Stimulated activated CD4-positive, alpha-beta T cell treated with anti-CD3 and anti-CD28 coated beads, Interleukin-1b, Interleukin-23, amount 100 ng/mL, for 24 hours (primary cell): ENCODE measurements at places on chromosomes 7 and 10.

DNA sequence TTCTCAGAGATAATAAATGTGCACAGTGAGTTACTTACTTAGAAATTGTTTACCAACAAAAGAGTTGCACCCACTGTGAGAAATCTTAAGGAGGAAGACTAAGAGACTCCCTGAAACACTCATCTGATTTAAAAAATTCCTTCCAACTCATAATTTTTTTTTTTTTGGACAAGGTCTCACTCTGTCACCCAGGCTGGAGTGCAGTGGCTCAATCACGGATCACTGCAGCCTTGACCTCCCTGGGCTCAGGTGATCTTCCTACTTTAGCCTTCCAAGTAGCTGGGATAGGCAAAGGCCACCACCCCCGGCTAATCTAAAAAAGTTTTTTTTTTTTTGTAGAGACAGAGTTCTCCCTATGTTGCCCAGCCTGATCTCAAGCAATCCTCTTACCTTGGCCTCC, 36.0 kb downstream of the MALSU1 start:
- DNase-seq = no peak

GRCh38 chr10:102633287-102633686, 11.0 kb upstream of the TRIM8 start:
- peak; percentile 28 for DNase-seq

GRCh38 chr7:37945336-37945735, 24.9 kb downstream of the EPDR1 start:
- no peak for DNase-seq

- no peak for DNase-seq
Observed at GRCh38 chr10:18610517-18610916, 40.9 kb downstream of the NSUN6 start.

DNA sequence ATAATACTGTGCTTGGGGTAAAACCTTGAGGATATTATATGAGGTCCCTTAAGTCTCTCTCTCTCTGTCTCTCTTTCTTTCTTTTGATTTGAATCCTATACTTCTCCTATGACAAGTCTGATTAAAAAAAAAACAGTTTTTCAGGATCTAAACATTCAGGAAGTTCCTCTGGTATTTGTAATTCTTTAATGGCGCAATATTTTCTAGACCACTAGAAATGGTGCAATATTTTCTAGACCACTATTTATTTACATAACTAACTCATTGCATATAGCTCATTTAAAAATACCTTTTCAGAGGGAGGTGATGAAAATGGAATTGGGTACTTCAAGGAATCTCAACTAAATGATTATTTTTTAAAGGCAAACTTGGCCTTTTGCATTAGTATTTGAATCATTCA, 1235.3 kb downstream of the GATA3 start:
- no peak for DNase-seq

- DNase-seq = no peak
Observed at GRCh38 chr10:48556065-48556464, 48.8 kb downstream of the ARHGAP22 start.

DNA sequence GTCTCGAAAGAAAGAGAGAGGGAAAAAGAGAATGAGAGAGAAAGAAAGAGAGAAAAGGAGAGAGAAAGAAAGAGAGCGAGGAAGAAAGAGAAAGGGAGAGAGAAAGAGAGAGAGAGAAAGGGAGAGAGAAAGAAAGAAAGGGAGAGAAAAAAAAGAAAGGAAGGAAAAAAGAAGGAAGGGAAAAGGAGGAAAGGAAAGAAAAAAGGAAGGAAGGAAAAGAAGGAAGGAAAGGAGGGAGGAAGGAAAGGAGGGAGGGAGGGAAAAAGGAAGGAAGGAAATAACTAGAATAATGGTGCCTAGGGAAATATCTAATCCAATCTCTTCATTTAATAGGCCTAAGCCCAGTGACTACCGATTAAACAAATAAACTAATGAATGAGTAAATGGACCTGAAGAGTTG, 85.4 kb upstream of the LYZL1 start:
- no peak for DNase-seq

DNA sequence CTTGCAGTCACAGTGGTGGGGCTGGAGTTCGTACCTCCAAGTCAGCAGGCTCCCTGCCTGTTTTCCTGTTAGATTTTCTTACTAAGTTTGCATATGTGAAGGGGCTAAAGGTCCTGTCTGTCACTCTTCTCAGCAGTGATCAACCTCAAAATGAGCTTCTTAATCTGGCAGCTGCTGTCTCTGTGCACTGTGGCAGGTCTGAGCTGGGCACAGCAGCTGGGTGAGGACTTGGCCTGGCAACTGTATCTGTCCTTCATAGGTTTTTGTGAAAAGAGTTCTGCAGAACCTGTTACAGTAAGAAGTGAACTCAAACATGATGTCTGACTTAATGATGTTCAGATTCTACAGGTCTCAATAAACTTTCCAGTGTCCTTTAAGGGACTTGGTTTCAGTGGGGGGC, 31.3 kb upstream of the GJD4 start:
- DNase-seq = no peak

DNA sequence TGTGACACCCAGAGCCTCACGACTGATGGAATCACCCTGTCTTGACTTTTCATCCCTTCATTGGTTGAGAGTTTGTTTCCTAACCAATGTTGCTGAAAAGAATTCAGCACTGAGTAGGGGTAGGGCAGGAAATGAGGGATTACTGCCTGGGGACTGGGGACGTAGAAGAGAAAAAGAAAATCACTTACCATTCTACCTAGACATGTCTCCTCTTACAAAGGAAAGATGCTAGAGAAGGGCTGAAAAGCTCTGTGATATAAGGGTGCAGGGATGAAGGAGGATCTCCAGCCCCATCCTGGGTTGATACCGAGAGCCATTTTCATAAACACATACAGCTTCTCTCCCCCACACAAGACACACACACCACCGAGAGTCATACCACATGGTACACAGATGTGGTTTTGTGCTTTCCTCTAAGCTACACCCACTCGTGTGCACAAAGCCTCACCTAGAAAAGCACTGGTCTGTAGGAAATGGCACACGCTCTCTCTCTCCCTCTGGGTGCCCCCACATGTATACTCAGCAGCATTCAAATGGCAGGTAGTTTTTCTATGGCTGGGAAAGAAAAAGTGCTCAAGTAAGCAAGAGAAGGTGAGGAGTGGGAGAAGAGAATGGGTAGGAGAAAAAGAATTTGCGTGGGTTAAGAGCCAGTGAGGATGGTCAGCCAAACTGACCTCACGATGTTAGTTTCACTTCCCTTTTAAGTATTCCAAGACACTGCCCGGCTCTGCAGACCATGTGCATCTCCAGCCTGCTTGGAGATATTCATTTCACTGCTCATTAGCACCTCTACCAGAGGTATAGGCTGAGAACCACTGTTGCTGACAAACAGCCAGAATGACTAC, 85.8 kb downstream of the CALD1 start:
- no peak for DNase-seq

DNA sequence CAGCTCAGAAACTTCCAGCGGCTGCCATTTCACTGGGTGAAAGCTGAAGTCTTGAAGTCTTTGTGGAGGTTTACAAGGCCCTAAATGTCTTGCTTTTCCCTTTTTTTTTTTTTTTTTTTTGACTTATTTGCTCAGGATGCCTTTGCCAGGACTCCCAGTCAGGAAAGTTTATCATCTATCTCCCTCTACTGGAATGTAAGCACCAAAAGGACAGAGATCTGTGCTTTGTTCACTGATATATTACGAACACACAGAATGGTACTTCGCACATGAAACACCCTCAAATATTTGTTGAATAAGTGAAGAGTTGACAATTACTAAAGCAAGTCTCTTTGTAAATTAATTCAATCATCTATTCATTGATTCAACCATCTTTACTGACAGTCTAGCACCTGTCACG, 23.2 kb downstream of the ABCB4 start:
- DNase-seq = no peak

DNA sequence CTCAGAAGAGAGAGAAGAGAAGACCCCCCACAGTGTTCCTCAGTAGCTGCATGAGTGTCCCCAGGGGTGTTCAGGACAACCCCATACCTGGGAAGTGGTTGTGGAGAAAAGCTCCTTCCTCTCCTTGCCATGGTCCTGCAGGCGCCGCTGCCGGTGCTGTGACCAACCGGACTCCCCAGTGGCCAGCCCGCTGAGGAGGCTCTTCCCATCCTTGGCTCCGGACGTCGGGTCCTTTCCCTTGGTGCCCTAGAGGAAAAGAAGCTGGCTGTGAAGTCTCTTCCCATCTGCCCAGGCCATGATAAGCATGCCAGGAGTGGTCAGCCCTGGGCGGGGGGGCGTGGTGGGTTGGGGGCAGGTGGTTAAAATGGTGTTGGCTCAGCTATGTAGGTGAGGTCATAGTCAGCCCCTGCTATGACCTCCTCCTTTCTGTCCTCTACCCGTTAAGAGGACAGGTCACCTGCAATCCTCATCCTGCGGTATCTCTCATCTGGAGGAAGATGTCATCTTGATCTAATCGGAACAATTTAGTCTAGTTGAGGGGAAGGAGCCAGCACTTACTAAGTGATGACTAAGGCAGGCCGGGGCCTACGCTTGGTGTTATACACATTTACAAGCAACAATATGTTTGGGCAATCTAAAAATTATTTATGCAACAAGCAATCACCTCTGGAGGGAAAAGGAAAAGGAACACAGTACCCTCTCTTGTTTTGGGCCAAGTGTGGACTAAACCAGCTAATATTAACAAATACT, 13.2 kb downstream of the WDR91 start:
- no peak for DNase-seq

DNA sequence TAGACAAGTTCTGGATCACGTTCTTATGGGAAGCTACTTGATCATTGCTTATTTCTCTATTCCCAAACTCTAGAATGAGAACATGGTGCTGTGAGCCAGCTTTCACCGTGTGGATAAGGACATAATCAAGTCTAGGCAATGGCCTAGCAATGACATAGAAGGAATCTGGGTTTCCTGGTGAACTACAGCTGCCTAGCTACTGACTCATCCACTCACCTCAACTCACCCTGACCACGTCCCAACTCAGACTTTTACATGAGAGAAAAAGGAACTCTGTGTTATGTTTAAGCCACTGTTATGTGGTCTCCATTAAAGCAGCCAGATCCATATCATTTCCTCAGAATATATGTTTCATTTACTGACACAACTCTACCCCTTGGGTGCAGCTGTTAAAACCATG, 18.8 kb upstream of the MET start:
- DNase-seq = no peak

- DNase-seq = no peak
Observed at GRCh38 chr10:62463364-62463763, 89.2 kb downstream of the ZNF365 start.

DNA sequence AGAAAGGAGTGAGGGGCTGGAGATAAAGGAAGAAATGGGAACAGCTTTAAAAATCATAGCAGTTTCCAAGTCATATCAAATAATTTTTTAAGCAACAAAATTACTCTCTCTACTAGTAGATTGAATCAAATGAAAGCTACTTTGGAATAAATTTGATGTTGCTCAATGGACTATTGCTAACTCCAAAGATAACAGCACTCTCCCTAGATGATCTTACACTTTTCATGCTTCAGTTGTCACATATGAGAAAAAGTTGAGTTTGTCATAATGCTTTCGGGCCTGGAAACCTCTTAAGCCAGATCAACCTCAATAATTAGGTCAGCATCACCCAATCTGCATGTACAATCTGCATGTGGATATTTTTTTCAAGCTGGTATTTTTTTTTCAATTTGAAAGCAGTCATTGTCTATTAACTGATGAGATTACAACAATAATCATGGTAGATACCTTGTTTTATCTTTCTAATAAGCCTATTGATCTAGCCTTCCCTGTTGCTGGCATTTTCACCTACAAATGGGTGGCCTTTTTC, 31.3 kb downstream of the LIPJ start:
- no peak for DNase-seq

DNA sequence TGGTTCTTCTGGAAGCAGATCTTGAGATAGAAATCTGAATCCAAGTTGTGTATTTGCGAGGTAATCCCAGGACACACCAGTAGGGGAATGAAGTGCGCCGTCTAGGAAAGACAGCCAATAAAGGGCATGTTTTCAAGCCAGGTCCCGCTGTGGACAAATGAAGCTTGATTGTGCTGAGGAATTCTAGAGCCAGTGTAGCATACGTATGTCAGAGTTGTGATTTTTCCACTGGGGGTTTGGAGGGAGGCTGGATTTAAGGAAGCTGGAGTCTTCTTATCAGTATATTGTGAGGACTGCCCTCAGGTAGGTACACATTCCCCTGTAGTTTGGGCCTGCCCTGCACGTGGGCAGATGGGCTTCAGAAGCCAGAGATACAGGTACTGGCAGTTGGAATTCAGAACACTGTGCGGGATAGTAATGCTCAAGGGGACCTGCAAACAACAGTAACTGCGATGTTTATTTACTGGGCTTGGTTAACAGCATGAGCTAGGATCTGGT, 50.9 kb downstream of the GALNT11 start:
- no peak for DNase-seq

GRCh38 chr7:136502162-136502561, 366.3 kb upstream of the CHRM2 start:
- DNase-seq = no peak

DNA sequence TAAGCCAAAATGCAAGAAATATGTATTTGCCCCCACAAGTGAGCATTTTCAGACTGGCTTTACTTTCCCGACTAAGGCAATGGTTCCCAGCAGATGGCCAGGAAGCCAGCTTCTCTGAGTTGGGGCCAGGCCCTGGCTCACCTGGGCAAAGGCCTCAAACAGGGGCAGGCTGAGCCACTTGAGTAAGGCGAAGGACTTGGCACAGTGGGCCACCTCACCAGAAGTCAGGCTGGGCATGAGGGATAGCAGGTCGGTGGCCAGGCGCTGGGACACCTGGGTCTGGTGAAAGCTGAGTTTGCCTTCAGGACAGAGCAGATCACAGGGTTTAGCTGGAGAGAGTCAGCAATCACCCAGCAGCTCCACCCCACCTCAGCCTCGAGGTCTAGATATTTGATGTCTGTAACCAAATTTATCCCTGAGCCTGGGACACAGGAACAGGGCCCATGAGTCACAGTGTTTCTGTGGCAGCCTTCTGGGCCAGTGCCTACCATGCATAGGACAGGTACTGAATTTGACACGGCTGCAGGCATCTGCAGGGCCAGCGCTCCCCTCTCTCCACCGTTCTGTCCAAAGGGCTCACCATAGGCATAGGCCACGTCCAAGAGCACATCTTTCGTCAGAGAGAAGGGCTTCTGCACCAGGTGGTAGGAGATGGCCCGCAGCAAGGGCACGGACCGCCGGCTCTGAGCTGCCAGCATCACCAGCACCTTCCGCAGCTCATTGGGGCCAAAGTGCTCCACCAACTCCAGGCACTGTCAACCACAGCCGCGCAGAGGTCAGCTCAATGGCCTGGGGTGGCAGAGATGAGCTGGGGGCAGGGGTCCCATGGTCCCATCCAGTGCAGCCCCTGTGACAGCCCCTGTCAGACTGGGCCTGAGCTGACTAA, 7.3 kb downstream of the TBRG4 start:
- DNase-seq = no peak

DNA sequence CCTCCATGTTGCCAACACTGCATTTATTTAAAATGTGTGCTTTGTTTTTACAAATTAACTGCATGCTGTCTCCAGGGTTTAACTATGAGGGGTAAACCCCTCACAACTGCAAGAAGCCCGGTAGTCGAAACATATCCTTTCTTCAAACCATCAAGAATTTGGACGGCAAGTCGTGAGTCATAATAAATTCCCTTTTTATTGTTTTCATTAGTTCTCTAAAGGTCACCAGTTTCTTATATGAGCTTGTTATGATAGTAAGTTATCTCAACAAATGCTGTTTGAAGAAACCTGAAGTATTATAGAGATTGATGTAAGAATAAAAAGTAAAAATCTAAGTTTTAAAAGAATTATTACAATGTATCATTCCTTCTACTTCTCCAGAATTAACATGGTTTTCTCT, 12.2 kb upstream of the FIGNL1 start:
- no peak for DNase-seq
